ENCODE measurements at places on chromosomes 13 and 19.

DNA sequence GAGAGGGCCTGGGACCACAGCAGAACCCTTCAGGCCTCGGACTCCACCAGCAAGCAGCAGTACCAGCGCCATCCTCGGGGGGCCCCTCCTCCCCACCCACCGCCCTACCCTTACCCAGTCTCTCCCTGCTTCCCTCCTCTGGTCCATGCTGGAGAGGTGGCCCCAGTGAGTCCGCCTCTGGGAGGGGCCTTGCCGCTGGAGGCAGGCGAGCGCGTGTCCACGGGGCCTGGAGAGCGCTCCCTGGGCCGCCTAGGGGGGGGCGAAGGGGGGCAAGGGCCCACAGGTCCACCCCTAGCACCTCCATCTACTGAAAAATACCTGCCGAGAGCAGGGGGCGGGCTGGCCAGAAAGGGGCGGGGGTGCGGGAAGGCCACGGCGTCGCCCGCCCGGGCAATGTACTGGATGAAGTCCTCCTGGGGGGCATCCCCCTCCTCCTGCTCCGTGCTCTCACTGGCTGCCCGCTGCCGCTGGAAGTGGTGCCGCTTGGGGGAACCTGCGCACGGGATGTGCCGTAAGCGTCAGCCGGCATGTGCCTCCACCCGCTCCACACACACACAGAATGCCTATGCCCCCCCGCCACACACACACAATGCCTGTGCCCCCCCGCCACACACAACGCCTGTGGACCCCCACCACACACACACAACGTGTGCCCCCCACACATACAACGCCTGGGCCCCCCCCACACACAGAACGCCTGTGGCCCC is 6.9 kb downstream of the CBARP start:
- no peak for DNase-seq

- DNase-seq = no peak
These were observed 44.7 kb downstream of the COL4A2 start for GRCh38 chr13:110351636-110352420.

DNA sequence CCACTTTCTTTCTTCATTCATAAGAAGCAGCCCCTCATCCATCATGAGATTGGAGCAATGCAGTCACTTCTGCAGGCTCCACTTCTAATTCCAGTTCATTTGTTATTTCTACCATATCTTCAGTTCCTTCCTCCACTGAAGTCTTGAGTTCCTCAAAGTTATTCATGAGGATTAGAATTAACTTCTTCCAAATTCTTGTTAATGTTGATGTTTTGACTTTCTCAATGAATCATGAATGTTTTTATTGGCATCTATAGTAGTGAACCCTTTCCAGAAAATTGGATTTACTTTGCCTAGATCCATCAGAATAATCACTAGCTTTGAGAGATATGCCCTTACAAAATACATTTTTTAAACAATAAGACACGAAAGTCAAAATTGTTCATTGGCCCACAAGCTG is 2567.7 kb upstream of the PCDH20 start:
- no peak for DNase-seq

- no peak for DNase-seq
These were observed 156.3 kb downstream of the DCT start for GRCh38 chr13:94322925-94323763.

- no peak for DNase-seq
These were observed 835.0 kb upstream of the PCDH20 start for GRCh38 chr13:62250501-62251201.

DNA sequence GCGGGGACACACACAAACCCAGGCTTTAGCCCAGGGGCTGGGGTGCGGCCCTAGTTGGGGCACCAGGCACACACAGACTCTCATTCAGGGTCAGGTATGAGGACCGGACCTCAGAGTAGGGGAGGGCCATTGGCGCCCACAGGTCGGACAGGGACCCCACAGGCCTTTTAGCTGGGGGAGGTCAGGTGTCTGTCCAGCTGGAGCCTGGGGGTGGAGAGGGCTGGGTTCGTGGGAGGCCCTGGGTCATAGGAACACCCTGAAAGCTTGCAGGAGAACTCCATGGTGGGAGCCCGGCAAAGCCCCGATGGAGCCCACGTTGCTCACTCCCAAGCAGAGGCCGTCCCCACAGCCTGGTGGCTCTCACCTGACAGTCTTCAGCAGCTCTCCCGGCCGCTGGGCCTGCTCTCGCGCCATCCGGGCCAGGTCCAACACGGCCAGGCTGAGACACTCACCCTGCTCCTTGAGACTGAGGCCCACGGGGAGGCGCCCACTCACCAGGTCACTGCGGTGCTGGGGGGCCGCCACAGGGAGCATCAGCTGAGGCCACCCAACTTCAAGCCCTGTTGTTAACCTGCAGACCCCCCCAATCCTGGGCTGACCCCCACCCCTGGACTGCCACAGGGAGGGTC is 5.0 kb downstream of the JAK3 start:
- no peak for DNase-seq

- DNase-seq = peak; percentile 35
These were observed 14.8 kb downstream of the DHX34 start for GRCh38 chr19:47363758-47364531.

- no peak for DNase-seq
These were observed 34.1 kb downstream of the NOTCH3 start for GRCh38 chr19:15166700-15167099.

DNA sequence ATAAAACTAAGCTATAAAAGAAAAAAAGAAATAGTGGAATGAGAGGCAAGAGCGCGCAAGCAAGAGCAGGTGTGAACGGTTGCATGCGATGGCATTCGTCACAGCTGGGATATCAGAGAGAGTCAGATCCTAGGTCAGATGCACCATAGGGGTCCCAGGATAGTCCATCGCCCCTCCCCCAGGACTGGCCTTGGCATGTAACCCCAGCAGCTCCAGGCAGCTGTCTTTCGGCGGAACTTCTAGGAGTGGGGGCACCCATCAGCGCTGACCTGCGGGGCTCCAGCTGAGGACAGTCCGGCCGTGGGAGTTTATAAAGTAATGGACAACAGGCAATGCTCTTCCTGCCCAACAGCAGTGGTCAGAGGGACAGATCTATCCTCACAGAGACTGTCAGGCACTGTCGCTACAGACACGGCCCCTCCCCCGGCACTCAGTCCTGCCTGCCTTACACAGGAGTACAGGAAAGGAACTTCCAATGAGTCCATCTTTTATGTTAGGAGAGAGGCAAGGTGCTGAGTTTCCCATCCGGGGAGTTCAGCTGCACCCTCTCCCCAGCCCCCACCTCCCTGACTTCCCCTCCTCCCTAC is 1.4 kb downstream of the SIAH3 start:
- DNase-seq = no peak

GRCh38 chr19:3586707-3587346 is 1.5 kb downstream of the GIPC3 start:
- no peak for DNase-seq

- peak; percentile 73 for DNase-seq
These were observed 152.0 kb upstream of the IRS2 start for GRCh38 chr13:109938255-109938936.

DNA sequence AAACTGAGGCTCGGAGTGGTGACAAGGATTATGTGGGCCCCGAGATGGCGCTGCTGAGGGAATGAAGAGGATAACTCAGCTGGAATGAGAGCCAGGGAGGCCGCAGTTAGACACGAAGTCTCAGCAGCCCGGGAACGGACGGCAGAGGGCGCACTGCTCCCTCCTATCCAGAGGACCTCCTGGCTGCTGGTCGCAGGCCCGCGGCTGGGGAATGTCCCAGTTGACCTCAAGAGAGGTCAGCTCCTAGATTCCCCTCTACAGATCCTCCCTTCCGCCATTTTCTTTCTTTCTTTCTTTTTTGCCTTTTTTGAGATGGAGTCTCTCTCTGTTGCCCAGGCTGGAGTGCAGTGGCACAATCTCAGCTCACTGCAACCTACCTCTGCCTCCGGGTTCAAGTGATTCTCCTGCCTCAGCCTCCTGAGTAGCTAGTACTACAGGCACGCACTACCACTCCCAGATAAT is 24.1 kb upstream of the ASPDH start:
- peak; percentile 79 for DNase-seq

- no peak for DNase-seq
These were observed 29.2 kb upstream of the RGCC start for GRCh38 chr13:41428155-41428554.
